ENCODE measurements at places on chromosomes 6 and 20. TPM values are rescaled to one million over a fixed set of nuclear protein-coding genes. Genes with fewer than 3 reads are reported as not detected.
A peak's percentile ranks its signal among the peaks of the same experiment; 100 is the strongest.

FAM217A gene
- total RNA-seq = not detected

WASF1 gene
- 11.2 TPM for total RNA-seq

BNIP5 gene
- 0.07 TPM for total RNA-seq

PRRT1 gene
- 0.27 TPM for total RNA-seq

ESF1 gene
- total RNA-seq = 12.9 TPM

KIAA1755 gene
- total RNA-seq = 2.1 TPM

PMEPA1 gene
- 255 TPM for total RNA-seq

DNA sequence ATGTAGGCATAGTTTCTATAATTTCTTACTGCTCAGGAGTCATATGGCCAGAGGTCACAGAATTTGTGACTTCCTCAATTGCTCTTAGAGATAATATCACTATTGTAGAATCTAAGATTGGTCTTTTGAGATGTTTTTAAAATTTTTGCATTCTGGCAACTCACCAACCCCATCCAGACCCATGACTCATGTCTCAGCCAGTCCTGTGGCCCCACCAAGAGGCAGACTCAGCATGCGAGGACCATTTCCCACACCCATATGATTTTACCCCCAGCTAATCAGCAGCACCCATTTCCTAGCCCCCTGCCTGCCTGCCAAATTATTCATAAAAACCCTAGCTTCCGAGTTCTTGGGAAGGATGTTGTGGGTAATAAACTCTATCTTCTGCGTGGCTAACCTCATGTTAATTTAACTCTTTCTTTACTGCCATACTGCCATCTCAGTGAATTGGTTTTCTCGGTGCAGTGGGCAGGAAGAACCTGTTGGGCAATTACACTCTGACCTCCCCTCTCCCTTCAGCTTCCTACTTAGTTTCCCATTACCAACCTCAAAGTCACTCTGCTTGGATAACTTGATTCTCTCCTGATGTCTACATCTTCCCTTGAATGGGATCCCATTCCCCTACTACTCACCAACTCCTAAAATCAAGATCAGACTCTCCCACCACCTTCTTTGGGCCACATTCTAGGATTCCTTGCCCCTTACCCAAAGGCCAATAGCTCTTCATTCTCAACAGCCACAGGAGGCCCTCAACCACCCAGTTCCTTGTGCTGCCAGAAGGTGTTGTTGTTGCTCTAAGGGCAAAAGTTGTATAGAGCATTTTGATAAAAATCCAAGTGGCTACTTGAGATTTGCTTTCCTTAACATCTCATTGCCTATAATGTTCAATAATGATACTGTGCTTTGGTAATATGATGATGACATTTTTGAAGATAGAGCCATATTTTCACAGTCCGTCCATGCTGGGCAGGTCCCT lies 16.2 kb upstream of the IYD start:
- no peak for DNase-seq

- DNase-seq = peak; percentile 91
Observed at GRCh38 chr6:113690281-113691259, 166.6 kb upstream of the MARCKS start.

GRCh38 chr6:17871836-17872235 lies 115.6 kb downstream of the KIF13A start:
- DNase-seq = no peak

DNA sequence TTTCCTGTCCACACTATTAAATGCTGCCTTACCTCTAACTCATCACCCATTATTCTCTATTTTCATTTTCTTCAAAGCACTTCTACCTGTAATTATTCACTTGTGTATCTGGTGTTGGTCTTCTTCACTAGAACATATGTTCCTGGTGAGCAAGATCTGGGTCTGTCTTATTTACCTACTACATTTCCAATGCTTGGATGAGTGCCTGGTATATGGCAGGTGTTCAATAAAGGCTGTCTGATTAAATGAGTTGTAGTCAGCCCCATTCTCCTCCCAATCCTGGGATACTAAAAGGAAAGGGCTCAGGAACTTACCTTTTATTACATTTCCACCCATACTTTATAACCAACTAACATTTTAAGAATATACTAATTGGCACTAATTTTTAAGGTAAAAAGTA lies 61.0 kb downstream of the CEP162 start:
- DNase-seq = no peak

DNA sequence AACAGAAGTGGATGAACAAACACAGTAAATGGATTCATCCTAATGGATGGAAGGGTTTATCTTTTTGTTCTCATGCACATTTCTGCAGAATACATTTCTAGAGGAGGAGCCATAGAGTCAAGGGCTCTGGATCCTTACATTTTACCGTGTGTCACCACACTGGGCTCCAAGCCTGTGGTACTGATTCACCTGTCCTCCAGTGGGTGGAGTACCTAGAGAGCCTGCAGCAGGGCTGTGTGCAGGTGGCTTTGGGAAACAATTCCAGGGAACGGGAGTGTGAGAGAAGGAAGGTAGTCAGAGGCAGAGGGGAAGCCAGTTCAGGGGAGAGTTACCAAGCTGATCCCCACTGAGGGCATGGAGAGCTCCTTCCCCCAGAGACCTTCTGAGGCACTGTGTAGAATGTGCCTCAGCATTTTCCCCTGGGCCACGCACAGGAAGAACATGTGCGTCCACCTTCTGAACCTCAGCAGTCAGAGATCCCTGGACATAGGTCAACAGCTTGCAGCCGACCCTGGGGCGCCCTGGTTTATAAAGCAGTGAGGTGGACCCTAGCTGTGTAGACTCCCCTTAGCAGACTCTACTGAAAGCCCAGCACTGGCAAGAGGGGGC lies 85.3 kb upstream of the SLC22A23 start:
- DNase-seq = no peak

- no peak for DNase-seq
Observed at GRCh38 chr6:152631376-152631775, 5.8 kb downstream of the SYNE1 start.

GRCh38 chr6:92810913-92811312 lies 608.4 kb downstream of the EPHA7 start:
- peak; percentile 18 for DNase-seq

- no peak for DNase-seq
Observed at GRCh38 chr6:170250981-170251775, 39.7 kb downstream of the DLL1 start.

DNA sequence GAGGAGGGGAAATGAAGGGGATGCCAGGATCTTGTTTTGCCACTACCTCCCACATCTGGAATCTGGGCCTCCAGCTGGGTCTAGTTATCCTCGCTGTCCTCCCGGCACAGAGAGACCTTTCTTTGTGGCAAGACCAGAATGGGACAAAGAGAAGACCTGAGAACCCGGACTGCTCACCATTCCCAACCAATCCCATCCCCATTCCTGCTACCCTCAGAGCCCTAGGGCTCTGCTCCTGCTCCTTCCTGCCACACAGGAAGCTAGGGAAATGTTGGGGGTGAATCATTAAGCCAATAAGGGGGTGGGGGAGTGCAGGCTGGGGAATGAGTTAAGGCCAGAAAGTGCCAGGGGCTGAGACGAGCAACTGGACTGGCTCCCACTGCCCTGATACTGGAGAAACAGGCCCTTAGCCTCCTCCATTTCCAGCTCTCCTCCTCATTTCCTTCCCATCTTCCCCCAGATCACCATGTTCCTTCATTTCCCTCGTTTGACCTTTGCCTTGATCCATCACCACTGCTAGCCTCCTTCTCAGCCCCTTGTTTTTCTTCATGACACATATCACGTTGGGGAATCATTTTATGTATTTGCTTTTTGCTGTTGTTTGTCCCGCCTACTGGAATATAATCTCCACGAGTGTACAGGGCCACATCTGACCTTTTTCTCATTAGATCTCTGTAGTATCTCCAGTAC lies 4.6 kb upstream of the IER3 start:
- DNase-seq = no peak

- DNase-seq = no peak
Observed at GRCh38 chr20:4195499-4195898, 180.1 kb upstream of the RNF24 start.

DNA sequence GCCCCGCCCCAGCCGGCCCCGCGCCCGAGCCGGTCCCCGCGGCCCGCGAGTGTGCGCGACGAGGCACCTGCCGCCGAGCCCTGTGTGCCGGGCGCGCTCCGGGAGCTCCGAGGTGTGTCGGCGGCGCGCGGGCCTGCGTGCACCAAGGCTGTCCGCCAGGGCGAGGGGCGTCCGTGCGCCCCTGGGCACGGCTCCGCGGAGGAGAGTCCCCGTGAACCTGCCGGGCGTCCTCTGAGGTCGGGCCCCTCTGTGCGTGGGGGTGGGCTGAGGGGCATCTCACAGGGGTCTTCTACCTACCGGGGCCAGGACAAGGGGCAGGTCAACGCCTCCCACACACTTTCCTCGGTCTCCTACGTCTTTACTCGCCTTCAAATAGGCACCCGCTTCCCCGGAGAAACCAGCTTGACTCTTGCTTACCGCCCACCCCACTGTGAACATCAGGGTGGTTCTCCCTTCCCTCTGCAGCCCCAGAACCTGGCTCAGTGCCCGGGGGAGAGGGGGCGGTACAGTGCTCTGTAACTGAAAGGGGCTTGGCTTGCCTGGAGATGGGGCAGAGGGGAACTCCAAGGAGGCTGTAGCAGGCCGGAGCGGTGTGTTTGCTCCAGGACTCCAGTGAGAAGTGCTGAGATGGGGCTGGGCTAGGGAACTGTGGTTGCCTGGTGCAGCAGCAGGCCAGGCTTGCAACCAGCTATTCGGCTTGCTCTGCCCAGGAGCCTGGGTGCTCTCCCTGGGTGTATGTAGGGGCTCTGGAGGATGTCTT lies at the start of gene SAMD10:
TSS of gene SAMD10 (minus strand) at position 86 of the 760 bp plus-strand sequence. CDS start 175 bp downstream, outside the sequence.
- DNase-seq = no peak

GRCh38 chr6:104123227-104123626 lies 736.5 kb downstream of the HACE1 start:
- no peak for DNase-seq

GRCh38 chr6:42745083-42745639 lies 742 bp downstream of the TBCC start:
- no peak for DNase-seq

- DNase-seq = no peak
Observed at GRCh38 chr6:26051665-26052310, 35.4 kb upstream of the HFE start.

GRCh38 chr6:137490961-137491360 lies 3.2 kb downstream of the OLIG3 start:
- no peak for DNase-seq

GRCh38 chr6:11146117-11146826 lies 34.7 kb upstream of the ERVFRD-1 start:
- no peak for DNase-seq

- no peak for DNase-seq
Observed at GRCh38 chr6:116022841-116023445, 37.7 kb downstream of the FRK start.

- no peak for DNase-seq
Observed at GRCh38 chr6:81683912-81684311, 68.6 kb downstream of the TENT5A start.
